ENCODE measurements at places on chromosomes 1 and 21. TPM values are rescaled to one million over a fixed set of nuclear protein-coding genes. Genes with fewer than 3 reads are reported as not detected.

Gene E2F2
- 2.2 TPM for total RNA-seq

Gene ICOSLG
- 2.9 TPM for total RNA-seq

Gene C1orf21
- 10.0 TPM for total RNA-seq

Gene CASP9
- total RNA-seq: 5.0 TPM

Gene NBPF10
- total RNA-seq: 0.98 TPM

Gene CYP4X1
- not detected for total RNA-seq

Gene FAM163A
- total RNA-seq: not detected

Gene FLVCR1
- 17.5 TPM for total RNA-seq

Gene CDC42BPA
- 9.3 TPM for total RNA-seq

Gene FAM177B
- total RNA-seq: not detected

Gene FGGY
- total RNA-seq: 1.4 TPM

Gene COL9A2
- 0.56 TPM for total RNA-seq

Gene TTC24
- total RNA-seq: not detected

Gene OPN3
- total RNA-seq: 60.0 TPM

Gene PDPN
- not detected for total RNA-seq

Gene PROK1
- not detected for total RNA-seq

Gene GRIK3
- not detected for total RNA-seq

Gene MYCL
- 1.4 TPM for total RNA-seq

Gene ZNF697
- 1.5 TPM for total RNA-seq

Gene CD53
- total RNA-seq: not detected

Gene TMPRSS15
- total RNA-seq: not detected

Gene LCE2B
- not detected for total RNA-seq

Gene MPL
- total RNA-seq: not detected

Gene CNIH3
- 0.59 TPM for total RNA-seq

Gene SDE2
- 8.7 TPM for total RNA-seq

Gene RPE65
- not detected for total RNA-seq

Gene BCL2L15
- 0.38 TPM for total RNA-seq

Gene TEX38
- total RNA-seq: not detected

Gene PRRX1
- not detected for total RNA-seq

Gene RGS8
- total RNA-seq: not detected

Gene KCND3
- total RNA-seq: not detected

Gene SPRR2E
- total RNA-seq: not detected

Gene PTPN22
- not detected for total RNA-seq

Gene OXCT2
- 0.30 TPM for total RNA-seq

Gene PTPRU
- total RNA-seq: 7.1 TPM

Gene TMCC2
- total RNA-seq: 1.6 TPM

Gene LMX1A
- not detected for total RNA-seq

Gene FMO5
- total RNA-seq: 0.35 TPM

Gene C1orf185
- not detected for total RNA-seq

Gene TMEM82
- total RNA-seq: not detected

Gene IFNLR1
- total RNA-seq: 1.4 TPM

Gene RBM11
- total RNA-seq: not detected

Gene LMNA
- 770 TPM for total RNA-seq

Gene BGLAP
- total RNA-seq: 0.21 TPM

Gene FNDC10
- total RNA-seq: 8.8 TPM

Gene GCLM
- 85.1 TPM for total RNA-seq

Gene OR2AK2
- total RNA-seq: not detected

Gene OVAAL
- total RNA-seq: not detected

All from A549 treated with Mapracorat at 1 μM for 4 hours (cell line).